ENCODE measurements at places on chromosomes 3 and 15.

DNA sequence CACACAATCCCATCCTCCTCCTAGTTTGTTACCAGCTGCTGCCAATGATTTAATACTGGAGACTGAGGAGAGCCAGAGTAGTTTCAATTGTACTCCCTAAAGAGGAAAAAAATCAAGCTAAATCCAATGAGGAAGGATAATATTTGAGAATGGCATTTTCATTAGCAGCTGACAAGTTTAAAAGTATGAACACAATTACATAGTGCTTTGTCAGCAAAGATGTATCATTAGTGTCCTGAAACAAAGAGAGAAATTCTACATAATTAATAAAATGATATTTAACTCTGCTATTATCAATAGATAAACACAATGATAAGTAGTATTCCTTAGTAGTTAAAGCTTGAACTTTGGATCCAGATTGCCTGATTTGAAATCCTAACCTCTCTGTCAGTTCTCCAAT is 163.9 kb downstream of the FGF12 start:
- no peak for DNase-seq

GRCh38 chr15:83767741-83768140 is 113.8 kb downstream of the ADAMTSL3 start:
- no peak for DNase-seq

DNA sequence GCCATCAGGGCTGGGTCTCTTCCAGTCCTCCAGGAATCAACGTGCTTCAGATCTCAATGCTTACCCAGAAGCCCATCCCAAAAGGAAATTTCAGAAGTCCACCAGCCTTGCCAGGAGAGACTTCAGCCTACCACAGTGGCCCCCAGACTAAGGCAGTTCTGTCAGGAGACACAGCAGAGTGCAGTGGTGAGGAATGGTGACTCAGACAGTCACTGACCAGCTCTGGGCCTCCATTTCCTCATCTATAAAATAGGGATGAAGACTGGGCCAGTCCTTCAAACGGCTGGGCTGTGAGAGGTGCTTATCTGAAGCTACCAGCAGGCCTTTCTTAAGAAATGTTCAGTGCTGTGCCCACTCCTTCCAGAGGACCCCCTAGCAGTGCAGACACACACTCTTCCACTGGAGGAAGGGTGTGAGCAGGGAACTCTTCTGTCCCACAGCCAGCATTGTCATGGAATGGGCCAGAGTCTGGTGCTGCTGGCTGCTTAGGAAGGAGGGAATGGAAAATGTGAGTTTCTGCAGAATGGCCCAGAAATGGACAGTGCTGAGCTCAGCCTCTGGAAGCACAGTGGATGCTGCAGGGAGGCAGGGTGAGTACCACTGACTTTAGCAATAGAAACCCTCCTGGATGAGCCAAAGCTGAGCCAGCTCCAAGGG is 41.6 kb upstream of the DUSP7 start:
- no peak for DNase-seq

GRCh38 chr15:67171471-67171870 is 83.0 kb downstream of the AAGAB start:
- no peak for DNase-seq

DNA sequence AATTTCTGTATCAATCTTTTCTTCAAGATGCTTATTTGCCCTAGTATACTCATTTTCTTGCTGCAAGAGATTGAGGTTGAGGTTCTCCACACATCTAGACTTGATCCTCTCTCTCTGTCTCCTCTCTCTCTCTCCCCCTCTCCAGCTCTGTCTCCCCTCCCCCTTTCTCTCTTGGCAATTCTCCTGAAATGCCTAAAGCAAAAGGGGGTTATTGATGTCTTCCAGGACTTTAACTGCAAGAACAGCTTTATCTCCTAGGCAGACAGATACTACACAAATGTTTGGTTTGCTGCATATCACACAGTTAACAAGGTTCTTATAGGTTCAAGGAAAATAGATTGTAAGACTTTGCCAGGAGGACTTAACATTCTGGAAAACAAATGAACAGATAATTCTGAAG is 52.1 kb downstream of the TMEM212 start:
- DNase-seq, result no peak

DNA sequence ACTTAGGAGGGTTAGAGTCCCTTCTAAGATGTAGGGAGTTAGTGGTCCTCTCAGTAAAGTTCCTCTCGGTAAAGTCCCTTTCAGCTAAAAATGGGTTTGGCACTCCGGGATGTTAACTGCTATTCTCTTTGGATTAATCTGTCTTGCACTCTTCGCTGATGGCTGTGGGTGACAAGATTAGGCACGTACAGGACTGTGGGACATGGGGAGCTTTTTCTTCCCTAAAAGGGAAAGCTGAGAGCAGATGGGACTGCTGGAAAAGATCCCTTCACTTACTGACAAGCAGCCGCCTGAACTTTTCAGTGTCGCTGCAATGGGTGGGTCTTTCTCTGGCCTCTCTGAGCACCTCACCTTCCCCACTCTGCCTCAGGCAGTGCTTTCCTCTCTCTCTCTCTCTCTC is 16.4 kb upstream of the HHATL start:
- no peak for DNase-seq

- DNase-seq, result no peak
These were observed 159.4 kb upstream of the SNTN start for GRCh38 chr3:63493101-63493500.

DNA sequence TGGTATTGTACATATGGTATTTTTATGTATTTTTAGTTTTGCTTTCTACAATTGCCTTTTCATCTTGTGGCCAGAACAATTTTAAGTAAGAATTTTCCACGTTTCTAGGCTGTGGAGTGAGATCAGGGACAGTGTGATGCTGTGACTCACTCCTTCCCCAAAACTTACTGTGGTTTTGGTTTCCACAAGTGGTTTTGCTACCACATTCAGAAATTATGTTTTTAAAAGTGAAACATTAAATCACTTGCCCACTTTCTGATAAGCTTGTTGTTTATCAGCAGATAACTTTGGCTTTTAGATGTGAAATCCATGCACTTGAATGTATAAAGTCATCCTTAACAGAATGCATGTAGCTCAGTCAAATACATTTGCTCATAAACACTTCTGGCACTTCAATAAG is 192.2 kb upstream of the THRB start:
- no peak for DNase-seq

GRCh38 chr3:67357610-67358458 is 296.6 kb downstream of the SUCLG2 start:
- no peak for DNase-seq

GRCh38 chr15:89074402-89075012 is 13.7 kb upstream of the ABHD2 start:
- no peak for DNase-seq

DNA sequence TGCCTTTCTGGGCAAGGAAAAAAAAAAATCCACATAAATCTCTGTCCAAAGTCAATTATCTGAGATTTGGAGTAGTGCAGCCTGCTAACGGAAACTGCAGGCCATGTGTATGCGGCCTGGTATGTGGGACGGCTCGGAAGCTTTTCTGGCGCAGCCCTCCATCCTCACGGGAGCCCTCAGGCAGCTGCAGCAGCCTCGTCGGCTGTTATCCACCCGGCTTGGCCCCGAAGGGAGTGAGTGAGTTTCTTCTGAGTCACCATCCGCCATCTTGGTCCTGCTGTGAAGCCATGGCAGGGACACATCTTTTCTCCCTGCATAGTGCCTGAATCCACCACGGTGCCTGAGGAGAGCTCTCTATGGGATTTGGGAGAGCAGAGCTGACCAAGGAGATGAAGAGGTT is 62.8 kb downstream of the POLR2M start:
- DNase-seq, result no peak

DNA sequence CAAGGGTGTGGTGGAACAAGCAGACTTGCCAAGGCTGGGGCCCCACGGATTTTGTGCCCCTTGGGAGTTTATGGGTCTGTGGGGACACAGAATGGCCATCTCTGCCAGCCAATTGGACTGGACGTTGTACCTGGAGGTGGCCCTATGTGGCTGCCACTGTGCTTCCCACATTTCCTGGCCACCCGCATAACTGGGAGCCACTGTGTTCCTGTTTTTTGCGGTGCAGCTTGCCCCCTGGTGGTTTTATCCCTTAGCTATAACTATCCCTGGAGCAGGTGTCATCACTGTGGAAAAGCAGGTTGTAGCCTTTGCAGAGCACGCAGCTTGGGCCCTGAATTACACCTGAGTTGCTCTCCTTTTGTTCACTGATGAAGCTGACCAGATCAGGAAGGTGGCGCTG is 306.3 kb downstream of the ZPLD1 start:
- DNase-seq, result no peak

DNA sequence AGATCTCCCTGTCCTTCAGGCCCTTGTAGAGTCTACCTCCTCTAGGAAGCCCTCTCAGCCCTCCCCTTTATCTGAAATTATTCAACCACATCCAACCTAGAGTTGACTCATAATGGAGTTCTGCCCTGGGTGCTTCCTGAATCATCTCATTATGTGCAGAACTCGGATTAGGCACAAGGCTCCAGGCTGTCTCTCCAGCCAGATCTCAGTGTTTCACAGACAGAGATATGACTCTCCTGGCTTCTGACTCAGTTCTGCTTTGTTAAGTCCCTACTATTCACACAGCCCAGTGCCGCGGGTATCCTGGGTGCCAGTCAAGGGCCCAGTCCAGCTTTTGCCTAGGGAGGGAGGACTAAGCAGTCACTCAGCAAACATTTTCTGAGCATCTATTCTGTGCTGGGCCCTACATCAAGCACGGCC is 9.3 kb downstream of the STRA6 start:
- DNase-seq, result no peak

GRCh38 chr3:96370637-96371036 is 443.8 kb upstream of the EPHA6 start:
- DNase-seq, result no peak

DNA sequence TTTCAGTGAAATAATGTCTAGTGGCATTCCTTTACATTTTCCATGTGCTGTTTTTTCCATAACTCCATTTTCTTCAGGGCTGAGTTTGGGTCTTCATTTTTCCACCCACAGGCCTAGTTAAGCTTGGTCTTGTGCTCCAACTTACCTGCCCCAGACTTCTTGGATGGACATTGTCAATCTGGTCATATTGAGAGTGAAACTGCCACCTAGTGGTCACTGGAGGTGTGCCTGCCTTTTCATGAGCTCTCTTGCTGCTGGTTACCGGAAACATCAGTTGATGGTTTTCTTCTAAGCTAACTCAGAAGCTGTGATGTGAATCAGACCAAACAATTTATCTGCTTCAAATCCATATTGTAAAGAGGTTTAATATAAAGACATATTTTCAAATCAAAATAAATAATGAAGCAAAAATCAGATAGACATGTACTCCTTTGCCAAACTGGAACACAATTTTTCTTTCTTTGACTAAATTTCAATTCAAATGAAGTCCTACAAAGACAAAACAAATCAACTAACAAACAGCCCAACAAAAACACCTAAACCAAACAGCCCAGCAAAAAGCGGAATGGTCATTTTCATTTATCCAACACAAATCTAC is 135.1 kb upstream of the RASGRP1 start:
- peak; percentile 86 for DNase-seq

GRCh38 chr15:95119041-95119610 is 887.8 kb downstream of the MCTP2 start:
- DNase-seq, result no peak

DNA sequence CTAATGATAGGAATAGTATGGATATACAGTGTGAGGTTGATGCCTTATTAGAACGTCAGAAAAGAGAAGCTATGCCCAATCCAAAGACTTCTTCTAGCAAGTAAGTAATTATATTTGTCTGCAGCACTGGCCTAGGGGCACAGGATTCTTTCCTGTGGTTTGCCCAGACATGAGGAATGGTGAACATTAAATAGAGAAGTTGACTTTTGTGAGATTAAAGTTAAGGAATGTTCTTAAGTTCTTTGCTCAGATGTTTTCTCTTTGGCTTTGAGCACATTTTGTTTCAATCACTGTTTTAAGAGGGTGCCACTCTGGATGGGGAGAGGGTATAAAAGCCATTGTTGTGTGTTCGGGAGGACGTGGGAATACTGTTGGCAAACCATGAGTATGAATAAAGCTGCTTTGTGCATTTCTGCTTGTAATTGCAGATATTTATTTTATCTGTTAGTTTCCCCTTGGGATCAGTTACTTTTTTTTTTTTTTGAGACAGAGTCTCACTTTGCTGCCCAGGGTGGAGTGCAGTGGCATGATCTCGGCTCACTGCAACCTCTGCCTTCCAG is 8.3 kb downstream of the KIF23 start:
- no peak for DNase-seq

DNA sequence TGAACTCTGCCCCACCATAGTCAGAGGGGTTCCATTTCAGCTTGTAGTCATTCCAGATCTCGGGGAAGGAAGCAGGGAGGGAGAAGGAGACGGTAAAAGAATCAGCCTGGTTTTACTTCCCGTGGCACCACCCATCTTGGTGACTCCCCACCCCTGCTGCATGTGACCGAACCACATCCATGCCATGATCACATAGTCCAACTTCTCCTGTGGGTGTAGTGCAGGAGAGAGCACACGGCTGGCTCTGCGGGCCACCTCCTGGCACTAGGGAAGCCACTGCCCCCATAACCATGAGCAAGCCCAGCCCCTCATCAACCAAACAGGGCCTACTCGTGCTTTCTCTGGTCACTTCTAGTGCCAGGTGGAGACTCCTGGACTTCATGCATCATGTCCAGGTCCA is 3.7 kb downstream of the CHRNA3 start:
- no peak for DNase-seq

DNA sequence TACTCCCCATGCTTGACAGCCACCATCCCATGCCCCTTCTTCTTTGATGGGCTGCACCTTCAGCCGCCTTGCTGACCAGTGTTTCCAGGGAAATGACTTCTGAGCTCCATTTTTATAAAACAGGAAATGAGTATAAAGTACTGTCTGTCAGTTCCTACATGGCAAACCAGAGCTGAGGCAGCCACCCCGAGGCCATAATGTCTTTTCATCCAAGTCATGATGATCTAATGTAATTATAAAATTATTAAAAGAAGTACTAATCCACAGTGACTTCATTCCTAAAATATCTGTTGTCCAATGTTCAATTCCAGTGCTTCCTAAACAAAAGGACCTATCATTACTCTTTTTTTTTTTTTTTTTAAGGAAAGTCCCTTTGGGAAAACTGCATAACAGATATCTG is 75.2 kb upstream of the HERC1 start:
- DNase-seq, result no peak

- no peak for DNase-seq
These were observed 17.2 kb upstream of the CRABP1 start for GRCh38 chr15:78322724-78323521.

- no peak for DNase-seq
These were observed 692 bp downstream of the UBE2E2 start for GRCh38 chr3:23203708-23204330.

DNA sequence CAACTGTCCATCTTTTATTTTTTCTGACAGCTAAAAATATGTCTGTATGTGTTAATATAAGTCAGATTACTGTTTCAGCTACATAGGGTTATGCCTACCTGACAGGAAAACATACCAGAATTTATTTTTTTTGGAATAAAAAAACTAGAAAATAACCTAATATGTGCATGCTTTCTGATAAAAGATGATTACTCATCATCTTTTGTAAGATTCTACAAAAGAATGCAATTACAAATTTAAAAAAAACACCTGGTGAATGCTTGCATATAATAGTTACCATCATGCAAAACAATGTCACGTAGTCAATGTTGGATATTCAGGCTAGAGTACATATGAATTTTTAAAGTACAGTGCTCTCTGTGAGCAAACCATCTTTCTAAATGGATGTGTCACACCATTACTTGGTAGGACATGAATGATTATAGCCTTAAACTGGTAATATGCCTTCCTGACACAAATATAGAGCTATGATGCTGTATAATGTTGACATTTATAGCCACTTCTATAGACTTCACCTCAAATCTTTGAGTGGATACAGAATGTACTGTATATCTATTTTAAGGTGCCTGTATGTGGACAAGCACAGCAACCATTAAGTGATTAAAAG is 180.6 kb downstream of the EPHA3 start:
- no peak for DNase-seq
